ENCODE measurements at places on chromosomes 16 and 17.
A peak's percentile ranks its signal among the peaks of the same experiment; 100 is the strongest.

- DNase-seq: no peak
Measured at GRCh38 chr16:72174726-72175125, 2.8 kb upstream of the PMFBP1 start.

DNA sequence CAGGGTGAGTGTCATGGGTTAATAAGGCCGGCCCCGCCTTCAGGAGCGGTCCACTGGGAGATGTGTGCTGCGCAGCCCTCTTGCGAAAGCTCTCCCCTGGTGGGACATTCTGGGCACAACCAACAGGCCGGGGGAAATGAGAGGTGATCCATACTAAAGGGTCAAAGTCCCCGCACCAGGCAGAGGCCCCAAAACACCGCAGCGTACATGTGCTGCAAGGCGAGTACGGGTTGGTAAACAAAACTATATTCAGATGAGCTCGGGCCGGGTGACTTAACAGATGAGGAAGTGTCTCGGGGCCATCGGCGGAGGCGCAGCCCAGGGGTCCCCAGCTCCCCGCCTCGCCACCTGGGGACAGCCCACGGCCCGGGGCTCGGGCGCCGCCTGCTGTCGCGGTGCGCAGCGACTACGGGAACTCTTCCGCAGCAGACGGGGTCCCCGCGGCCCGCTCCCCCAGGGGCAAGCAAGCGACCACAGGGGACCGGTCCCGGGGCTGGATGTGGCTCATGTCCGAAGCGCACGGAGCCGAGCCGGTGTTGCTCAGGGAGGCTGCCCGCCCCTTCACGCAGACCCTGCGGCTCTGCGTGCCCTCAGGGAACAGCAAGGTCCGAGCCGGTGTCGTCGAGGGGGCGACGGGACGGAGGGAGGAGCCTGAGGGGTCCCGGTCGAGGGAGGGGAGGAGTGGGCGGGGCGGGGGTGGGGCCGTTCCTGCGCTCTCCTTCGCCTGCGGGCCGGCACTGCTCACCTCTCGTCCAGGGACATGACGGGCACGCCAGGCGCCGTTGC, at the start of gene RAB37:
TSS of gene RAB37 (plus strand) at position 744 of the 786 bp plus-strand sequence. CDS start at position 761, 17 bp downstream.
- DNase-seq: peak; percentile 48

- DNase-seq: no peak
Measured at GRCh38 chr17:72512649-72513556, 392.1 kb downstream of the SOX9 start.

DNA sequence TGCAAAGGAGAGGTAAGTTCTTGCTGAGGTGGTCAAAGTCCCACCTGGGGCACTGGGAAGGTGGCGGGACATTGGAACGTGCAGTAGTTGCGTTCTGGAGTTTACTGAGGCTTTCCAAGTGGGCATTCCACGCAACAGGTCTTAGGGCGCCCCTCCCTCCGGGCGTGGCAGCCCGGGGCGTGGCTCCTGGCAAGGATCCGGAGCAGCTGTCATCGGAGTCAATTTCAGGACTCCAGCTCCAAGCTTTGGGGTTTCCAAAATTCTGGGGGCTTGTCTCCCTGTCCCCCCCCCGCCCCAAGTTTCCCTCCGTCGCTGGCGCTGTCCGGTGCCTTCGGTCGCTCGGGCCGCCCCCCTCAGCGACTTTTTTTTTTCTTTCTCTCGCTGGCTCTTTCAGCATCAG, 43.1 kb upstream of the AMZ2 start:
- no peak for DNase-seq

DNA sequence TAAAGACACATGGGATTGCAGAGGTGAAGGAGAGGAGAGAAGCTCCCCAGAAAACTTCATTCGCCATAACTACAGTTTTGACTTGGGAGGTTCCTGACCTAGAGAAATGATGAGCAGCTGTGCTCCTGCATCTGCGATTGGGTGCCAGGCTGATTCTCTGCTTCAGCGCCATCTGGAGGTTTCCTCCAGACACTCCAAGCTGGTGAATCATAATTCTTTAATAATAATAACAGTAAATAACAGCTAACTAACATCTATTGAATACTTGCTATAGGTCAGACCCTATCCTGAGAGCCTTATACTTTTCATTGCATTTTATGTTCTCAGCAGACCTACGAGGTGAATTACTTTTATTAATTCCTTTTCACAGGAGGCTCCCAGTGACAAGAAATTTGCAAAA, 575.8 kb downstream of the TOX3 start:
- DNase-seq: no peak

GRCh38 chr17:72937707-72938106, 154.8 kb downstream of the SLC39A11 start:
- peak; percentile 9 for DNase-seq

GRCh38 chr17:40648384-40648968, 858 bp upstream of the SMARCE1 start:
- no peak for DNase-seq

GRCh38 chr17:31068291-31068690, 26.5 kb upstream of the NF1 start:
- peak; percentile 58 for DNase-seq

- no peak for DNase-seq
Measured at GRCh38 chr17:16472539-16472938, 19.5 kb downstream of the LRRC75A start.

- no peak for DNase-seq
Measured at GRCh38 chr16:21274172-21274726, 3.8 kb downstream of the CRYM start.

- no peak for DNase-seq
Measured at GRCh38 chr17:31696184-31696602, 162.9 kb downstream of the COPRS start.

DNA sequence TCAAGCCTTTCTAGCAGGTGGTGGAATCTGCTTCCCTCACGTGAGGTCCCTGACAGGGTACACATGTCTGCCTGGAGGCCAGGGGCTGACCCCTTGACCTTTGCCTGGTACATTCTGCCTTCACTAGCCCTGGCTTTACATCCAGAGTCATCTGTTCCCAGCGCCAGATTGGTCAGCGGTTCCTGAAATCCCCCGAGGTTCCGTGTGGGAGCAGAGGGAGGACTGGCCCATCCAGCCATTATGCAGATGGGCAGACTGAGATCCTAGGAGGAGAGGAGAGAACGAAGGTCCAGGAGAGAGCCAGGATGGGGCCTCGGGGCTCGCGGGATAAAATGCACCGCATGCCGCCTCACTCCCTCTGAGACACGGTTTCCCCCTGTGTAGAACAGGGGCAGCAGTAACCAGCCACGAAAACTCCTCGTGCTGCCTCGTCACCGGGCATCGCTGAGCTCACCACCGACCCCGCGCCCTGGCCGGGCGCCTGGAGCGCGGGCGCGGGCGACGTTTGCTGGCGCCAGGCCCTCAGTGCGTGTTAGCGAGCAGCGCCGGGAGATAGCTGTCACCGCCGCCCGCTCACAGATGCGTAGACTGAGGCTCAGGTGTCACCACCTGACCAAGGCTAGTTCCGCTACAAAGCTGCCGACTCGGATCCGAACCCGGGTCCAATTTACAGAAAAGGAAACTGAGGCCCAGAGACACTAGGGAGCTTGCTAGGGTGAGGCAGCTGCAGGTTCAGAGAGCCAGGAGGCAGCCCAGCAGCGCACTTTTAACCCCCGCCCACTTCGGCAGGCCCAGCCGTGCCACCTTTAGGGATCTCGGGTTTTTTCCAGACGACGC, 811 bp upstream of the MAP2K3 start:
- no peak for DNase-seq

- peak; percentile 70 for DNase-seq
Measured at GRCh38 chr17:42276359-42276608, at the start of gene STAT5B. STAT5B (minus strand) TSS chr17:42276391; CDS start chr17:42232127, 44,264 bp downstream.

- DNase-seq: no peak
Measured at GRCh38 chr17:71849783-71850768, 270.7 kb upstream of the SOX9 start.

All from DND-41 (cell line).